ENCODE measurements at places on chromosomes 3 and 15. TPM values are rescaled to one million over a fixed set of nuclear protein-coding genes. Genes with fewer than 3 reads are reported as not detected.

The ASB14 gene
- total RNA-seq = not detected

The UNC13C gene
- total RNA-seq = not detected

The NT5DC2 gene
- 92.3 TPM for total RNA-seq

The ARMC8 gene
- 45.7 TPM for total RNA-seq

The CCDC13 gene
- total RNA-seq = 0.02 TPM

The NEK10 gene
- 8.4 TPM for total RNA-seq

The MRAS gene
- total RNA-seq = 32.7 TPM

The AADACL2 gene
- not detected for total RNA-seq

The HYAL1 gene
- total RNA-seq = 0.72 TPM

The SAMD7 gene
- total RNA-seq = not detected

The MBD4 gene
- 63.3 TPM for total RNA-seq

The PIGZ gene
- total RNA-seq = 3.2 TPM

The ACAA1 gene
- 18.1 TPM for total RNA-seq

The GPR62 gene
- total RNA-seq = not detected

The ISLR2 gene
- total RNA-seq = not detected

The ZIC1 gene
- total RNA-seq = 18.9 TPM

All from A172 (cell line).